ENCODE measurements at places on chromosomes 3 and 15. TPM values are rescaled to one million over a fixed set of nuclear protein-coding genes. Genes with fewer than 3 reads are reported as not detected.
A peak's percentile ranks its signal among the peaks of the same experiment; 100 is the strongest.

The P2RY14 gene
- total RNA-seq, result not detected

- DNase-seq, result no peak
Measured at GRCh38 chr3:172261054-172261453, 187.2 kb downstream of the GHSR start.

DNA sequence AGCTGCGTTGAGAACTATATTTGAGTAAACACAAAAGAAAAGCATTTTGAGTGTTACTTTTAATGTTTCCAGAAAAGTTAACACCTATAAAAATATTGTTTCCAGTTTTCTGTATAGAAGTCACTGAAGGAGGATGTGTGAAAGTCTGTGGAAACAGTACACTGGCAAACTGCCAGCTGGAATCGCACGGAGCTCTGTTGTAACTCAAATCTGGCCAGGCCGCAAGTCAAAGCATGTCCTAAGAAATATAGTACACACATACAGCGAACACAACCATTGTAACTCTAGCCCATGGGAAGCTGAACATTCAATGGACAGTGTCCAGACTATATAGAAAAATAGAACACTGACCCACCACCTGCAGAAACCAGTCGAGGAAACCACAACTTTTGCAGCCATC is 657.2 kb downstream of the FHIT start:
- DNase-seq, result peak; percentile 37

The NMNAT3 gene
- 1.6 TPM for total RNA-seq

GRCh38 chr15:81002009-81002330 is 1.2 kb downstream of the TLNRD1 start:
- no peak for DNase-seq

- DNase-seq, result no peak
Measured at GRCh38 chr3:192364316-192364715, 363.0 kb downstream of the FGF12 start.

The NRROS gene
- total RNA-seq, result 0.03 TPM

GRCh38 chr3:128610451-128611070 is 40.1 kb downstream of the RPN1 start:
- no peak for DNase-seq

The NTRK3 gene
- total RNA-seq, result not detected

Data from foreskin keratinocyte (primary cell).